NCI-H748 treated with DMSO at 0.1 percent for 48 hours (cell line): ENCODE measurements at places on chromosomes 6 and 20.

- no peak for DNase-seq
Measured at GRCh38 chr6:163991321-163991720, 576.8 kb downstream of the QKI start.

DNA sequence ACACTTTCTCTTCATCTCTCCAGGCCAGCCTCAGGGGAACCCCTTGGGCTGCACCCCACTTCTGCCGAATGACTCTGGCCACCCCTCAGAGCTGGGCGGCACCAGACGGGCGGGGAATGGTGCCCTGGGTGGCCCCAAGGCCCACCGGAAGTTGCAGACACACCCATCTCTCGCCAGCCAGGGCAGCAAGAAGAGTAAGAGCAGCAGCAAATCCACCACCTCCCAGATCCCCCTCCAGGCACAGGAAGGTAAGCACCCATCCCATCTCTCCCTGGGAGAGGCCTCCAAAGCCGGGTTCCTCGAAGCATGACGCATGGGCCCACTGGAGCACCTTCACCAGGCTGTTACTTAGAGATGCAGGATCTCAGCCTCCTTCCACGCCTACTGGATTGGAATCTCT lies 11.3 kb downstream of the MDFI start:
- no peak for DNase-seq

GRCh38 chr6:164379795-164380194 lies 929.6 kb downstream of the C6orf118 start:
- no peak for DNase-seq

DNA sequence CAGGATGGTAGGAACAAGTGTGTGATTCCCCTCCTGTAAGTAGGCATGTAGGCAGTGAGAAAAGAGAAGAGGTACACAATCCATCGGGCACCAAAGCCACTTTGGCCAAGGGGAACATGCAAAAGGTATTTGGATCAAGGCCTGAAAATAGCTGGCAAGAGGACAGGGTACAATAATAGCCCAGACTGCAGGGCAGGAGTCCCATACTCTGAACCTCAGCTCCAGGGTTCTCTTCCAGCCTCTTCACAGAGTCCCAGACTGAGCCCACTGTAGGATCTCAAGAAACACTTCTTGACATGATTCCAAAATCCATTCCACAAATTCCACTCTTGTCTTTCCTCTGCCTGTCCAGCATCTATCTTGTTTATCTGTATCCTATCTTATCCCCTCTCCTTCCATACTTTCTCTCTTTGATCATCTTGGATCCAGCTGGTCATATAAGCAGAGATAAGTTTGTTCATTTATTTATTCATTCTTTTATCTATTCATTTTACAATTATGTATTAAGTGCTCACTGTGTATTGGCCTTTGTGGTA lies 19.7 kb downstream of the ACSS2 start:
- DNase-seq = no peak

DNA sequence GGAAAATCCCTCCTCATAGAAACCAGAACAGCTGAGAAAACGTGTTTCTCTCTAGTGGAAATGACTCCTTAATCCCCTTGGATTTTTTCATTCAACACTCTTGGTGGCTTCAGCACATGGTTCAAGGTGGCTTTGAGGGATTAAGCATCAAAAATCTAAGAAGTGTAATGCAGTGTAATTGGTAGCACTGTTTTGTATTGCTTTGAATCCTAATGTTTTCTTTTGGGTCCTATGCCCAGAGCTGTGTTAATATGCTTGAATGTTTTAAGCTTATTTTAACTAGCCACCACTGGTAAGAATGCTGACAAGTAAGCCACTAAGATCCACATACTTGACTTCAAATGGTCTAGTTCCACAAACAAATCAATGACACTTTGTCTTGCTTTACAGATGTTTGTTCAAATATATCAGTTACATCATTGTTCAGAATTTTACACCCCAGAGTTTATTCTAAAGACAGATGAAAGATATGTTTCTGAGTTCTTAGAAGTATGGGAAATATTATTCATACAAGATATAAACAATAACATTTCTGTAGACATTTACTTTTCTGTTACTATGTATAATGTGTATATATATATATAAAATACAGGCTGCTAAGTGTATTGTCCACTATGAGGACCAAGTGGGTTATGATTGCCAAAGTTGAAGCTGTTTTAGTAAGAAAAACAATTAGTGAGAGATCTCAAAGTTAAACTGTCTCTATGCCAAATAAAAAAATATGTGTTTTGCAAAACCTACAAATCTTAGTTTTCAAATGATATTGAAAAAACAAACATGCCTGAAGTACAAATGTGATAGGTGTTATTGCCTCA lies 220.8 kb downstream of the OGFRL1 start:
- no peak for DNase-seq

- DNase-seq = no peak
Measured at GRCh38 chr20:5870568-5870981, 79.8 kb downstream of the TRMT6 start.

DNA sequence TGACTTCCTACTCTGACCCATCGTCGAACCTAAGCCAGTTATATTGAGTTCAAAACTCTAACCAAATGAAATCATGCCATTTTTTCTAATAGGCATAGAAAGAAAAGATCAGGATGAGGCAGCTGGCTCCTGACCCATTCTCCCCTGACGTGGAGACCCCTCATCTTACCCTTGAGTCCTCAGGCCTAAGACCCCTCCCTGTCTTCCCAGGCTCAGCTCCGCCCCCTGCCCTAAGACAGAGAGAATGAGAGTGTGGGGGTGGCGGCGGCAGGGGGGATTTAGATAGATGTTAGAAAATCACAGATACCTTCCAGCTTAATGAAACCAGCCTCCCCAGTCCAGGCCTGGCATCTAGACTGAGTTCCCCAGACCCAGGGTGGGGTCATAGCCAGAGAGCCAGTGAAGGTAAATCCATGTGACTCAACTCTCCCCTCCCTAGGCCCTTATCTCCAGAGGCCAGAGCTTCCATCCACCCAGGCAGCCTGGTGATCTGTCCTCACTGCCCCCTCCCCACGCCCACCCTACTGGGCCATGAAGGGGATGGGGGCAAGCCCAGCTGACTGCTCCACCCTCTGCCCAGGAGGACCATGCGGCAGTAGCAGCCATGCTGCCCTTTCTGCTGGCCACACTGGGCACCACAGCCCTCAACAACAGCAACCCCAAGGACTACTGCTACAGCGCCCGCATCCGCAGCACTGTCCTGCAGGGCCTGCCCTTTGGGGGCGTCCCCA lies 6.8 kb downstream of the TMEM63B start:
- no peak for DNase-seq

DNA sequence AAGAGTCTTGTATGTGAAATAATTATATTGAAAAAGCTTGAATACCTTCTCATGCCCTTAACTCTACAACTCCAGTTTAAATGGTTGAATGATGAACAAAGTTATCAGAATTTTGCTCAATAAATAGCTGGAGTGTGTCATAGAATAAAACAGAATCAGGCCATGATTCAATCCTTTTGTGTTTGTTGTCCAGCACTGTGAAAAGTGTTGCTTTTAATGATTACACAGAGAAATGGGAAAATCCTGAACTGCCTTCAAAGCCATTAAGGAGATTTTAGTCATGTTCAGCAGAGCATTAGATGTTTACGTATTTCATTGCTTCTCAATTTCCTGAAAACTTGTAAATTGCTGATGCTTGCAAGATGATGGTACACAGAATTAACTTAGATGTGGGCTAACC lies 262.9 kb upstream of the BTBD3 start:
- DNase-seq = no peak

GRCh38 chr20:20371681-20372080 lies 3.8 kb downstream of the INSM1 start:
- DNase-seq = no peak

DNA sequence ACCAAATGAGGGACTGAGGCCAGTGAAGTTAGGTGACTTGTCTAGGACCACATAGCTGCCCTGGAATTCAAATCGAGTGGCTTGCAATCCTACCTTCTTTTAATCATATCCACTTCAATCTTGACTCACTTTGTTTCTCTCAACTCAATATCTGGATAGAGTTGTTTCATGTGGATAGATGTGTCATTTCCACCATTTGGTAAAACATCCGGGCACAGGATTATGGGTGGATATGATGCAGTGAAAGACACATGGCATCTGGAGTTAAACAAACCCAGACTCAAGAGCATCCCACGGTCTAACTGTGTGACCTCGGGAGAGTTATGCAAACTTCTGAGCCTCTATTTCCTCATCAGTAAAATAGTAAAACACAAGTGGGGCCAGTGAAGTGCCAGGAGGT lies 103.6 kb upstream of the CNKSR3 start:
- no peak for DNase-seq

DNA sequence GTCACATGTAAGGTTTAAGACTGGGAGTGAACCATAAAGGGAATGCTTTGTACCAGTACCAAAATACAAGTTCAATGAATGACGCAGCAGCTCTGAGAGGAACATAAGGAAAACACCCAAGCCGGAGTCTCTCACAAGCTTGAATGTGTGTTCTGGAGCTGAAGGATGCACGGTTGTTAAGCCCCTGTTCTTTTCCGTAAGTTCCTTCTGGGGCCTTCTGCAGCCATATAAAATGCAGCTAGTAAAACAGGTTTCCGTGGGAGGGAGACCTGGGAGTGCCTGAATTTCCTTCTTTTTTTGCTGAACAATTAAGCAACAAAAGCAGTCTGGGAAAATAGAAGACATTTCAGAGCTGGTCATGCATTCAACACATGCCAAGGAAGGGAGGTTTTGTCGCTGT lies 73.2 kb upstream of the JAG1 start:
- no peak for DNase-seq

DNA sequence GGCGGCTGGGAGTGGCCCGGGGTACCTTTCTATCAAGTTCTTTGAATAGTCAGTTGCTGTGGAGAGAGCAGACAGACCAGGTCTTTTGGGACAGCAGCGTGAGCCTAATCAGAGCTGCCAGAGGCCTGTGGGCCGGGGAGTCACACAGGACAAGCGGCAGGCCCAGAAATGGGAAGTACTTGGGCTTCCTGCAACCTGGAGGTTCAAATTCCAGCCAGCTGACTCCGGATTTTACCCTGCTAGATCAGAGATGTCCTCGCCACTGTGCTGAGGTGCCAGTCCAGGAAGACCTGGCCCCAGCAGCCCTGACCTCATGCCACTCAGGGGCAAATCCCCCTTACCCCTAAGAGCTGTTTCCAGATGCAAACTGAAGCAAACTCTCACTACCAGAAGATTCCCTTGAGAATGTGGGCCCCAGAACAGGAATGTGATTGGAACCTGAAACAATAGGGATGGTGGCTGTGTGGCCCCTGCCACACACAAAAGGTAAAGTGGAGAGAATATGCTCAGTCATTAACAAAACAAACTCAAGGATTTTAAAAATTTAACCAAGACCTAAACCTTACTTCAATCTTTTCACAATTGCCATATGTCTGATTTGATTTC lies 9.7 kb downstream of the BEND3 start:
- DNase-seq = no peak

DNA sequence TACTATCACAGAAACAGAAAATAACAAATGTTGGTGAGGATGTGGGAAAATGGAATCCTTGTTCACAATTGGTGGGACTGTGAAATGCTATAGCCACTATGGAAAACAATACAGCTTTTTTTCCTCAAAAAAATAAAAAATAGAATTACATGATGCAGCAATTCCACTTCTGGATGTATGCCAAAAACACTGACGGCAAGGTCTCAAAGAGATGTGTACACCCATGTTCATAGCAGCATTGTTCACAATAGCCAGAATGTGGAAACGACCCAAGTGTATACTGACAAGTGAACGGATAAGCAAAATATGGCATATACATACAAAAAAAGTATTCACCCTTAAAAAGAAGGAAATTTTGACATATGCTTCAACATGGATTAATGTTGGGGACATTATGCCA lies 213.4 kb downstream of the KHDC1L start:
- no peak for DNase-seq

DNA sequence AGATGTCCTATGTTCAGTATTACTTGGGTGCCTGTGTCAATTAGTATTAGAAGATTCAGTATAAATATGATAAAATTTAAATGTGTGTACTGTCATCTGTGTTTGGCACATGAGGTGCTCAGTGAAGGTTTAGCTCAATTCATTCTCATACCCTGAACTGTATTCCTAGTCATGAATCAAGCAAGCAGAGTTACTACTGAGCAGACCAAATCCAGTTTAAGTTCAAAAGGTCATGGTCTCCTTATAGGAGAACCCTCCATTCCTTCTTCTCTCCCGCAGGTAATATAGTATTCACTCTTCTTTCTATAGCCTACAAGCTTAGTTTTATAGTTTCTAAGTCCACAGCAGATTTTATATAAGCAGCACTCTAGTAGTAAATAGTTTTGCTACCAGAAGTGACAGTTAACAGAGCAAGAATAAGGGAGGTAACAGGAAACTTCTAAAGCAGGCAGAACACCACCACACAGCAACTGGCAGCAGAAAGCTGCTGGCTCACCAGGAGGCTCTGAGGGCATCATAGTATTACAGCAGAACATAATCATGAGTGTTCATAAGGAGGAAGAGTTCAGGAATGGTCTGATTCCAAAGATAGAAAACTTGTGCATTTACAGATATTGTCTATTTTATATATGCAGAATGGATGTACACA lies 133.2 kb downstream of the SLC16A10 start:
- no peak for DNase-seq

- DNase-seq = no peak
Measured at GRCh38 chr20:34363465-34364222, 571 bp downstream of the ITCH start.

DNA sequence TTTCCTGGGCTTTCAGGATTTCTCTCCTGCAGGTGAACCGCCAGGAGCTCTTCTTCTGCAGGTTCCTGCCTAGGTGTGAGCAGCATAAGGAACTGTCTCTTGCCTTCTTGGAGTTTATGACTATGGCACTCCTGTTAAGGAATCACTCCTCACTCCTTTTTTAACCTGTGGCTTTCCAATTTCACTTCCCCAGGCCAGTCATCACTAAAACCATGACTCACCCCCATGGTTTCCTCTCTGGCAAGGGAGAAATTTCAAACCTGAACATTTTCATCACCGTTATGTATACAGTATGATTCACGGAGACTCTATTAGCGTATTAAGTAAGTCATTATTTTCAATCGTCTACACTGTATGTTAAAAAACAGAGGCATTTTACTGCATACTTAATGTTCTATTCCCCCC lies 78.2 kb upstream of the ARID1B start:
- no peak for DNase-seq

GRCh38 chr6:27726619-27727023 lies 185.6 kb downstream of the OR2B2 start:
- DNase-seq = no peak

- DNase-seq = no peak
Measured at GRCh38 chr20:31595654-31596411, 9.3 kb upstream of the ID1 start.

DNA sequence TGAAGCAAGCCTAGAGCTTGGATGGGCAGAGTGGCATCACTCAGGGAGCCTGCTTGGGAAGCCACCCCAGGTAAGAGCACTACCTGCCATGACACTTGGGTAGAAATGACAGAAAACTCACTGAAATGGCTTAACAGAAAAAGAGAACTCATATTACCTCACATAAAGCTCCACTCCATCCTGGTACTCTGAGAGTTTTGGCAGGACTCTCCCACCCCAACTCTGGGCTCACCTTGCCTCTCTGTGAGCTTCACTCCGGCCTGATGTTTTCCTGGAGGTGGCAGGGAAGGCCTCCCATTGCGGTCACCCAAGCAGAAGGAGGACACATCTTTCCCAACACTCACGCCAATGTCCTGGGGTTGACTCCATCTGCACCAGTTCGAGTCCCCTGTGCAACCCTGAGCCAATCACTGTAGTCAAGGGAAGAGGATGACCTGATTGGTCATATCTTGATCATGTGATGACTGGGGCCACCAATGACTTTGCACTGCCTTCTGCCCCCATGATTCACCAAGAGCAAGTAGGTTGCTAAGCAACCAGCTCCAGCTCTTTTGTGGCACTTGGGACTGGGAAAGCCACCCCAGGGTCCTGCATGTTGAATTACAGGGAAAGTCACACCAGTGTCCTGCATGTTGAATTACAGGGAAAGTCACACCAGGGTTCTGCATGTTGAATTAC lies 446.1 kb upstream of the SULF2 start:
- no peak for DNase-seq
